ENCODE measurements at places on chromosomes 1 and 21.

DNA sequence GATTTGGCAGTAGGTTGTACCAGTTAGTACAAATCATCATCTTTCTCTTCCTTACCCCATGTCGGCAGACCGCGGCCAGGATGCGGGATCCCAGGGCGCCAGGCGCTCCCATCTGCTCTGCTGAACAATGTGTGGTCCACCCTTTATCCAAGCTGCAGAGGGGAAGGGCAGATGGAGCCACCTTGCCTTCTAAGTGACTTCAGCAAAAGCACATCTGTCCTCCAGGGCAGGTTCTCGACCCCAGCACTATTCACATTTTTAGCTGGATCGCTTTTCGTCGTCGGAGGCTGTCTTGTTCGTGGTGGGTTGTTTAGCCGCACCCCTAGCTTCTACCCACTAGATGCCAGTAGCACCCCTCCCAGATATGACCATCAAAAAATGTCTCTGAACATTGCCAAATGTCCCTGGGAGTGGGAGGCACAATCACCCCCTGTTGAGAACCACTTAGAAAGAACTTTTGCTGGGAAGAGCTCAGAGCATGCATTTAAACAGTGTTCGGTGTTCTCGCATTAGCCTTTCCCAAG, 58.1 kb upstream of the SIM2 start:
- no peak for DNase-seq

DNA sequence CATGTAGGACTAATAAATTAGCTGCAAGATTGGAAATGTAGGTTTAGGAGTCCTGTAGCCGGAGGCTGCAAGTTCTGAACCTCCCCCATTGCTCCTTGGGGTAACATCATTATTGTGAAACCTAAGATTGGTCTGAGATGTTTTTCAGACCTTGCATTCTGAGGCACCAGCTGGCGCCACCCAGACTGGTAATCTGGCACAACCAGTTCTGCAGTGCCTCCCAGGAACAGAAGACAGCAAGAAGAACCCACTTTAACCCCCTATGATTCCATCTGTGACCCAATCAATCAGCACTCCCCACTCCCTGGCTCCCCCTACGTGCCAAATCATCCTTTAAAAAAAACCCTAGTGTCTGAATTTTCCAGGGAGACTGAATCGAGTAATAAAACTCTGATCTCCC, 11.6 kb upstream of the DNAJC6 start:
- no peak for DNase-seq

GRCh38 chr1:241589521-241589920, 50.6 kb downstream of the CHML start:
- no peak for DNase-seq

DNA sequence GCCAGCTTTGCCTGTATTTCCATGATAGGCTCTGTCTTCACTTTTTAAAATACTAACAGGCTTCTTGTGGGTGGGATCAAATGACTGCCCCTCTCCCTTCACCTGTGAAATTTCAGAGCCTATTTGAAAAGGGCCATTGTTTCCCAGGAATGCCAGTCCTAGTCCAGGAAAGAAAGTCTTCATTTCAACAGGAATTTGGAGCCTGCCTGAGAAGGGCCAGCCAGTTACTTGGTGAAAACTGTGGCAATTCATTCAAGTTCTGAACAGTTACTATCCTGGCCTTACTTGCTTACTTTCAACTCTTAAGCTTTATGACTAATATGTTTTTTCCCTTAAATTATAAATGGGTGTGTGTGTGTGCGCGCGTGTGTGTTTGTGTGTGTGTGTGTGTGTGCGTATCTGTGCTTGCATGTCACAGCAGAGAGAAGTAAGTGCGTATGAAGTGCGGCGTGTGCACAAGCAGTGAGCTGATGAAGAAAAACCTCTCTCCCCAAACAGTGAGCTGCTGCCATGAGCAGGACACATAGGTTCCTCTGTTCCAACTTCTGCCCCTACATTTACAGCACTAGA, 67.5 kb upstream of the RNPC3 start:
- DNase-seq: no peak

DNA sequence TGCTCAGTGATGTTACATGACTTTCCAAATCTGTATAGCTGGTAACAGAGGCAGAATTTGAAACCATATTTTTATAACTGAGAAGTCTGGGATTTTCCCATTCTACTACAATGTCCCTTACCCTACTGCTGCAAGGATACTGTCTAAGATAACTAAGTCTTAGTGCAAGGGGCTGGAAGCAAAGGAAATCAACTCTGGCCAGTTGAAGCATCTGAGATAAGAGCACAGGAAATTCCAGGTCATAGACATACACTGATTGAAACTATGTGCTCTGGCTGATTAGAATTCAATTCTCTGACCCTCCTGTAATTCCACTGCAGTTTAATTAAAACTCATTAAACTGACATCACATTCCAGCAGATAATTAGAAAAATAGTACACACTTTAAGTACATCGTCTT, 267.7 kb upstream of the C1orf87 start:
- no peak for DNase-seq

- DNase-seq: no peak
Measured at GRCh38 chr1:183419399-183419798, 1.2 kb upstream of the NMNAT2 start.

- DNase-seq: no peak
Measured at GRCh38 chr1:68791800-68792199, 294.9 kb upstream of the DEPDC1 start.

GRCh38 chr1:47805018-47805417, 192.2 kb downstream of the TRABD2B start:
- no peak for DNase-seq

- DNase-seq: no peak
Measured at GRCh38 chr1:222223010-222223409, 324.9 kb downstream of the HHIPL2 start.

DNA sequence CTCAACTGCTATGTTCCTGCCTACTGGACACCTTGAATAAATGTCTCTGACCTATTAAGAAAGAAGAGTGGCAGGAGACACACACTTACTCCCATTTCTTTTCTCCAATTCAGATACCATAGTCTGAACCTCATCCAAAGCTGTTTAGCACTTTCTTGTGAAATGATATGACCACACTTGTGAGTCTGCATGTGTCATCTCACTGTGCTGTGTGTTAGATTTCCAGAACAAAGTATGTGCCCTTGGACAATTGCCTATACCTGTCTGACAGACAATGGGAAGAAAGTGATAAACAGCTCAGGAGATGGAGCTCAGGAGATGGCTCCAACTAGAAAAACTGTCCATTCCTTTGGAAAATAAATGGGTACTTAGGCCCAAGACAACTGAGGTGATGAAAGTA, 48.4 kb downstream of the USP48 start:
- DNase-seq: no peak
